ENCODE measurements at places on chromosomes 7 and 10. TPM values are rescaled to one million over a fixed set of nuclear protein-coding genes. Genes with fewer than 3 reads are reported as not detected.

DNA sequence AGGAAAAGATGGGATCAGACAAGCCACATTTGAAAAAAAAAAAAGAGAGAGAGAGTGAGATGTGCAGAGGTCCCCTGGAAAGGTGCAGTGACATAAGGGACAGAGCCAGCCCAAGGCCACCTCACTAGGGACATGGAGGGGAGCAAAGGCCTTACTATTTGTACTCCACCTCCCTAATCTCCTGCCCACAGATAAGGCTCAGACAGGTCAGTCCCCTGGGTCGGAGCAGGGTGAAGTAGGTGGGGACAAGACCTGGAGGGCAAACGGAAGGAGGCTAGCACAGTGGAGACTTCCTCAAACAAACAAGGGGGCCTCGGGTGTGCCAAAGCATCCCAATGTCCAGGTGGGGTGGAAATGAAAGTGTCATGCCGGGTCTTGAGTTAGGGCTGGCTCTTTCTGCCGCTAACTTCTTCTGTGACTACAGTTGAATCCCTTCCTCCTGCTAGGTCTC is 7.0 kb downstream of the PRF1 start:
- no peak for DNase-seq
- H3K36me3 ChIP-seq: no peaks in the 10 kb centered on the region
- no peaks in the 10 kb centered on the region for H3K27me3 ChIP-seq
- H3K4me1 ChIP-seq: no peaks in the 10 kb centered on the region
- H3K27ac ChIP-seq: no peak overlapping the region

GRCh38 chr7:39493934-39494333 is 72.3 kb upstream of the YAE1 start:
- H3K4me1 ChIP-seq: no peaks in the 10 kb centered on the region
- H3K27ac ChIP-seq: no peak overlapping the region
- no peaks in the 10 kb centered on the region for H3K27me3 ChIP-seq
- H3K4me3 ChIP-seq: no peak overlapping the region
- no peak for DNase-seq

GRCh38 chr7:107803009-107803610 is at the start of gene SLC26A3:
Gene SLC26A3 (minus strand): TSS chr7:107803223. CDS start chr7:107794509, 8,714 bp downstream.
- no peak within 1 kb of the TSS for H3K27ac ChIP-seq
- no peaks in the 10 kb centered on the region for H3K27me3 ChIP-seq
- no peak for DNase-seq

- no peak for DNase-seq
- H3K36me3 ChIP-seq: no peaks in the 10 kb centered on the region
- H3K4me3 ChIP-seq: no peak overlapping the region
- no peaks in the 10 kb centered on the region for H3K27me3 ChIP-seq
Measured at GRCh38 chr7:14336256-14336655, 346.8 kb upstream of the ETV1 start.

GRCh38 chr7:29877196-29877595 is 70.9 kb downstream of the WIPF3 start:
- DNase-seq: no peak
- no peaks in the 10 kb centered on the region for H3K4me1 ChIP-seq
- no peak overlapping the region for H3K27ac ChIP-seq
- H3K27me3 ChIP-seq: no peaks in the 10 kb centered on the region
- no peak overlapping the region for H3K4me3 ChIP-seq

ATOH7 gene
- not detected for total RNA-seq

All from uterus (tissue), 4 donors.